GM04504 (cell line): ENCODE measurements at places on chromosomes 12 and 14.

DNA sequence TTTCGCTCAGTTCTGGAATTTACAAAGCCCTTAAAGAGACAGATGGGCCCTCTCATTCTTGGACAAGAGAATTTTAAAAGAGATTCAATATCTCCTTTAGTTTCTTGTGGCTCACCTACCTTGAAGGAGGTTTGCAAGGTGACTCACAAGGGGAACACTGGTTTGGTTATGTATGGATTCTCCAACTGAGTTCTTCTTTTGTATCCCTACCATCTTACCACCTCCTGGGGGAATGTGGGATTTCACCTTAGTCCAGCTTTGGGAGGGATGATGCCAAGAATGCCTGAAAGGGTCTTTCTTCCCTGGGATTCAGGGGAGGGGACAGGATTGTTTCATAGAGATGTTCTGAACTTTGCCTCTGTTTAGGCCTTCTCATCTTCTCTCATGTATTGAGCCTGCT lies 3.7 kb downstream of the PPP4R4 start:
- no peak for DNase-seq

DNA sequence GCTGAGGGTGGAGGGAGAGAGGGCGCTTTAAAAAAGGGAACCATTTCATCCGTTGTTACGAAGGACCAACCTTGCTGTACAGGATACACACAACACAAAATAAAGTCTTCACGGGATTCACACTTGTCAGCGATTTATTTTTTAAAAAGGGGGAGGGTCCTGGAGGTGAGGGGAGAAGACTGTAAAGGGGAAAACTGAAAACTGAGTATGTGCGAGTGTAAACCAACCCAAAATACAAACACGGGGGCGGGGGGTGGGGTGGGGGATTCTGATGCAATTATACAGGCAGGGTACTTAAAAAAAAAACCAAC lies 499 bp upstream of the PRKAG1 start:
- DNase-seq, result no peak

DNA sequence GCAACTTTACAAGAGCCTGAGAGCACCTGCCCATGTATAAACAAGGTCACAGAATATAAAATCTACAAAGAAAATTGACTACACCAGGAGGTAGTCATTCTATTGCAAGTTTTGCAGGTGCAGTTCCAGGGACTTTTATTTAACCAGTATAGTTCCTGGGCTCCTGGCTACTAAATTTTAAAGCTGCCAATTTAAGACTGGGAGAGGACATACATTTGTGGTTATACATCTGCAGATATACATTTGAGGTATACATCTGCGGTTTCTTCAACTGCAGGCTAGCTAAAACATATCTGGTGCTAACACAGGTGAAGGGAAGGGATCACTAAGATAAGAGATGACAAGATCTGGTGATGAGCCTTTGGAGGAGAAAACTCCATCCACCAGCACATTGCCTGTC lies 30.2 kb downstream of the BBS10 start:
- no peak for DNase-seq

- no peak for DNase-seq
Observed at GRCh38 chr14:53190938-53191337, 37.8 kb upstream of the DDHD1 start.

DNA sequence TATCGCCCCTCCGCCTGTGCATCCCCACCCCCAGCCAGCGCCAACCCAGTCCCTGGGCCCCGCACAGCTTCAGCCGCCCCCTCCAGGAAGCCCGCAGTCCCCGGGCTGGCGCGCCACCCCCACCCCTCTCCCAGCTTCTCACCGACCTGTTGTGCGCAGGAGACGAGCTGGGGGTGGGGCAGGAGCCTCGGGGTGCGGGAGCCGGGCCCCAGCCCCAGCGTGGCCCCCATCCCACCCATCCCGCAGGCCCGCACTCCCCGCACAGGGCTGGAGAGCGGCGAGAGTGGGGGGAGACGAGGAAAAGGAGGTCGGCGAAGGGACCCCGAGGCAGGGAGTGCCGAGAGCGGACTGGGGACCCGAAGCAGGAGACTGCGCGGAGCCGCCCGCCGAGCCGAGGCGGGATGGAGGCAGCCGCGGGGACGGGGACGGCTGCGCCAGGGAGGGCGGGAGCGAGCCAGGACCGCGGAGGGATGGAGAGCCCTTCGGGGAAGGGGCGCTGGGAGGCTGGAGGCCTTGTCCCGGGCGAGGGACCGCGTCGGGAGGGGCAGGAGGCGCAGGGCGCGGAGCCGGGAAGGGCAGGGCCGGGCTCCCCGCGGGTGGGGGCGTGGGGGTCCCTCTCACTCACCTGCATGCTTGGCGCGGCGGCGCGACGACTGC lies 498 bp downstream of the PIANP start:
- no peak for DNase-seq

GRCh38 chr12:106960443-106960842 lies 4.7 kb downstream of the TMEM263 start:
- DNase-seq, result no peak

DNA sequence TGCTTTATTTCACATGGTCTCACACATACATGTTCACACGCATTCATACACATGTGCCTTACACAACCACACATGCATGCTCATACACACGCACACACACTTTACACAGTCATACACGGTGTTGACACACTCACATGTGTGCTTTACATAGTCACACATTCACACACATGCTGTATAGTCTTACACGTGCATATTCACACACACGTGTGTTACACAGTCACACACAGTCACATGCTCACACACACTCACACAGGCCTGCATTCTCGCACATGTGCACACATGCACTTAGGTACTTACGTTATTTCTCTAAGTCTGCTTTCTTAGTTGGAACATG lies 18.0 kb upstream of the PLEKHG3 start:
- DNase-seq, result no peak

- no peak for DNase-seq
Observed at GRCh38 chr12:85725991-85726390, 110.2 kb downstream of the RASSF9 start.

DNA sequence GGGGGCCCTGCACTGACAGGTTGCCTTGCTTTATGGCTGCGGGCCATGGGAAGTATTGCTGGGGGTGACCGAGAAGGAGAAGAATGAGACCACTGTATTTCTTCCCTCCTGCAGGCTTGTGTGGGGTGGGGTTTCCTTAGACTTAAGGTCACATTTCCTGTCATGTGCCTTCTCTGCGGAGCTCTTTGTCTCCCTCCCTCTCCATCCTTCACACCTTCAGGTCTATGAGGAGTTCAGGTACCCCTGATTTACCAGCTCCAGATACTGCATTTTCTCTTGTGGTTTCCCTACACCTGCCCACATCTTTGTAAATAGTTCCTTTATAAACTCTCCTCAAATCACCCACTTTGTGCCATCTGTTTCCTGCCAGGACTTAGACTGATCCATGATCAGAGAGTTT lies 3.6 kb downstream of the FNTB start:
- DNase-seq, result no peak

GRCh38 chr12:99670635-99671034 lies 23.1 kb downstream of the GARIN6 start:
- peak; percentile 1 for DNase-seq

GRCh38 chr12:15644700-15645099 lies 144.5 kb downstream of the EPS8 start:
- DNase-seq, result no peak

GRCh38 chr14:75884198-75884611 lies 97.6 kb downstream of the TGFB3 start:
- DNase-seq, result peak; percentile 76

GRCh38 chr12:68469113-68469512 lies 137.0 kb upstream of the MDM1 start:
- DNase-seq, result no peak

DNA sequence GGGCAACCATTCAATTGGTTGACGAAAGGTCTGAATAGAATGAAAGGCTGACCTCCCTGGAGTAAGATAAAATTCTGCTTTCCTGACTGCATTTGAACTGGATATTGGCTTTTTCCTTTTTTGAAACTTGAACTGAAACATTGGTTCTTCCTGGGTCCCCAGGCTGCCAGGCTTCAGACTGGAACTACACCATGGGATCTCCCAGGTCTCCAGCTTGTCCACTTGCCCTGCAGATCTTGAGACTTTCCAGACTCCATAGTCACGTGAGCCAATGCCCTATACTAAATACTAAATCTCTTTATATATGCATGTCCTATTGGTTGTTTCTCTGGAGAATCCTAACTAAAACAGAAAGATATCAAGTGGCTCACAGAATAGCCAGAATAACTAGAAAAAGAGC lies 118.7 kb upstream of the KRR1 start:
- no peak for DNase-seq

GRCh38 chr14:79161571-79161970 lies 991.4 kb downstream of the NRXN3 start:
- peak; percentile 26 for DNase-seq

DNA sequence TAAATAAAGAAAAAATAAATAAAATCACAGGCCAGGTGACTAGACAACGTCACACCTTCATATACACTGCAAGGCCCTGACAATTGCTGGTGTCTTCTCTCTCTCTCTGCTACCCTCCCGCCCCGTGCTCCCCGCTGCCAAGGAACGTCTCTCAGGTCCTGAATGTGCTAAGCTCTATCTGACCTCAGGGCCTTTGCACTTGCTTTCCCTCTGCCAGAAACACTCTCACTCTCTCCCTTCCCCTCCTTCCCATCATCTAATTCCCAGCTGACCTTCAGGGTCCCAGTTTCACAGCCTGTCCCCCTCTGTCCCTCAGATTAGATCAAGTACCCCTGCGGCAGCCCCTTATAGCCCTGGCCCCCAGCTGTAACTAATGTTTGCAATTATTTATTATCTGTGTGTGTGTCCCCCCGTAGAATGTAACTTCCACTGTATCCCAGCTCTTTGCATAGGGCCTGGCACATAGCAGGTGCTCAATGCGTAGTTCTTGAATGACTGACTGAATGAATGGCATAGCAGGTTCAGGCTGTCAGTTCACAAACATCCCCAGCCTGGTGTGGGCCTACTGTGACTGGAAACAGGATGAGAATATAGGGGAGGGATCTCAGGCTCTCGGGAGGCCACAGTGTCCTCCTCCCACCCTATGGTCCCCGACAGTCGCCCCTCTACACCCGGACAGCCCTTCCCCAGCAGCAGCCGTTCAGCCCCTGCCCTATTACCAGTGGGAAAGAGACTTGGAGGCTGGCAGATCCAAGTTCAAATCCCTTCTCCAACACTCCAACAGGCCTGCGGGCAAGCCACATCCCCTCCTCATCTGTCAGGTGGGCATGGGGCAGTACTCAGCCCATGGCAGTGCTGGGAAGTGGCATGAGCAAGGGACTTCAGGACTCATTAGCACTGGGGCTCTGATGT lies 6.6 kb downstream of the BEGAIN start:
- DNase-seq, result no peak

GRCh38 chr12:111409780-111410430 lies 4.2 kb downstream of the SH2B3 start:
- DNase-seq, result no peak

- DNase-seq, result no peak
Observed at GRCh38 chr14:100237735-100238418, 1.1 kb upstream of the YY1 start.

GRCh38 chr12:103751600-103751999 lies 89.4 kb downstream of the NT5DC3 start:
- DNase-seq, result peak; percentile 4

DNA sequence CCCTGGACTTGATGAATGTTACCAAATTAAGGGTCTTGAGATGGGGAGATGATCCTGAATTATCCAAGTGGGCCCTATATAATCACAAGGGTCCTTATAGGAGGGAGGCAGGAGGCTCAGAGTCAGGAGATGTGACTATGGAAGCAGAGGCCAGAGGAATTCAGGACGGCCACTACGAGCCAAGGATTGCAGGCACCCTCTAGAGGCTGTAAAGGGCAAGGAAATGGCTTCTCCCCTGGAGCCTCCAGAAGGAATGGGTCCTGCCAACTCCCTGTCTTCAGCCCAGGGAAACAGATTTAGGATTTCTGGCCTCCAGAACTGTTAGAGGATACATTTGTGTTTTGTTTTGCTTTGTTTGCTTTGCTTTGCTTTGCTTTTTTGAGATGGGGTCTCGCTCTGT lies 8.8 kb downstream of the BDKRB1 start:
- DNase-seq, result no peak

GRCh38 chr14:71089971-71090370 lies 182.7 kb downstream of the PCNX1 start:
- peak; percentile 17 for DNase-seq

DNA sequence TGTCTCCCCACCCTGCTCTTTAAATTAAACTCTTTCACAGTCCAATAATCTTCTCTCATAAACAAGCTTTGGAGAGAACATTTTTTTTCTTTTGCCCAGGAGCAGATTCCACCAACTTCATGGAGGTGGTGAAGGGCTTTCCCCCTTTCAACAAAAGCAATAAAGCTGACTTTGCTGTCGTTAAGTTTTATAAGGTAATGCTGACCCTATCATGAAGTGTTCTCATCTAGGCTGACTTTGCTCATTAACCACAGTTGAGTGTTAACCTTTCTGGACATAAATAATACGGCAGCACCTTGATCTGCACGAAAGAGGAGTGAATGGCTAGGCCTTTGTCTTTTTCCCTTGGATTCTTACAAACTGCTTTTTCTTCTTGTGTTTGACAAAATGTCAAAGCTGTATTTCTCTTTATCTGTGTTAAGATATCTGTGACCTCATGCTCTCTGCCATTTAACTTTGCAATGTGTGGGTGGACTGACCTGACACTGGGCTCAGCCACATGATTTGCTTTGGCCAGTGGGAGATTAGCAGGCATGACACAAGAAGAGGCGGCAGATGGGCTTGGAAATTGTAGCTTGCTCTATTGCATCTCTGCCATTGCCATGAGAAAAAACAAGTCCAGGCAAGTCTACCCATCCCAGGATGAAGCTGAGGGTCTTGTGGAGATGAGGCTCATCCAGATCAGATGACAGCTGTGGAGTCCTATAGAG lies 470.9 kb upstream of the CCDC196 start:
- no peak for DNase-seq

DNA sequence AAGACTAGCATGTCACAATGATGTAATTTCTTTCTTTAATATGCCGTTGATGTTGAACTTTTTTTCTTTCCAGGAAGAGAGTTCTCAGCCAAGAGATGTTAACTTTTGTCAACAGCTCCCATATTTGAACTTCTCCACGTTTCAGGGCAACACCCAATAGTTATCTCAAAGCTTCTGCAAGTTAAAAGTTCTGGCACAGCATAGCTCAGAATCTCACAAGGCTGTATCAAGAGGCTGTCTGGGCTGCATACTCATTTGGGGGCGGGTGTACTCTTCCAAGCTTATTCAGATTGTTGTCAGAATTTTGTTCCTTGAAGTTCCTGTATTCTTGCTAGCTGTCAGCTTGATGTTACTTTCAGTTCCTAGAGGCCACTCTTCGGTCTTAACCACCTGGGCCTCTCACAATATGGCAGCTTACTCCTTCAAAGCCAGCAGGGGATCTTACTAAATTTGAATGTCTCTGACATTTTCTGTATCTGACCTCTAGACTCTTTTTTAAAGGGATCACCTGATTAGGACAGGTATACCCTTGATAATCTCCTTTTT lies 38.9 kb downstream of the KCNC2 start:
- no peak for DNase-seq

- DNase-seq, result no peak
Observed at GRCh38 chr12:121820056-121820455, 16.2 kb downstream of the SETD1B start.

- DNase-seq, result no peak
Observed at GRCh38 chr12:89230376-89231315, 121.7 kb downstream of the DUSP6 start.

GRCh38 chr14:100135784-100136183 lies 23.7 kb downstream of the DEGS2 start:
- no peak for DNase-seq
